Fibroblast of villous mesenchyme (primary cell): ENCODE measurements at places on chromosomes 7 and 10. TPM values are rescaled to one million over a fixed set of nuclear protein-coding genes. Genes with fewer than 3 reads are reported as not detected.
A peak's percentile ranks its signal among the peaks of the same experiment; 100 is the strongest.

GRCh38 chr7:79272938-79273337 is 180.5 kb downstream of the MAGI2 start:
- peak; percentile 21 for DNase-seq

DNA sequence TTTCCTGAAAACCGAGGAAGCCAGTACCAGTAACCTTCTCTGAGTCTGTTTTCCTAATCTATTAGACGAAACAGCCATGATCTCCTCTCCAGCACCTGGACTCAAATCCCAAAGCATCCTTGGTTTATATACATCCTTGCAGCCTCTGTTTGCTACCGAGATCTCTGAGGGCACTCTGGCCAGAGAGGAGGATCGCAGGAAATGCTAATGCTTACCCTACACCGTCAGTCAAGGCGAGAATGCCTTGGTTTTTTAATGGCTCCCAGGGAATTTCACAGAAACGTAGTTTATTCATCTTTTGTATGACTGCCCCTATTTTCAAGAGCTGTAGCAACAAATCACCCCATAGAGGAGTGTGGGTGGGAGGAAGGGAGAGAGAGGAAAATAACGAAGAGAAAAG is 91.5 kb upstream of the CALN1 start:
- DNase-seq: no peak

- DNase-seq: peak; percentile 58
These were observed 61.4 kb downstream of the SYPL1 start for GRCh38 chr7:106050746-106051117.

GRCh38 chr10:83991986-83992753 is 147.1 kb upstream of the GHITM start:
- DNase-seq: peak; percentile 4

DNA sequence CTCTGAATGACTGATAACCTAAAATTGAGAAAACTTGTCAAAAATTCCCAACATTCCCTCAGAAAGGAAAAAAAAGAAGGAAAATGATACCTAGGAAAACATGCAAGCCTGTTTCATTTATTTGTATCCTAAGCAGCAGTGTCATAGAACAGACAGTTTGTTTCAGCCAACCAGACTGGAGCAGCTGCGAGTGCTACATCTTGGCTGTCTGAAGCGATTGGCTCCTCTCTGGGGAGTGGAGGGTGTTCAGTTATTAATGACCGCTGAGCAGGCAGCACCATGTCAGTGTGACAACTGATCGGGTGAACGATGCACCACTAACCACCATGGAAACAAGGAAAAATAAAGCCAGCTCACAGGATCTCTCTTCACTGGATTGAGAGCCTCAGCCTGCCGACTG is at the start of gene LRRN3:
Gene LRRN3 (plus strand): TSS at position 282 of the 400 bp plus-strand sequence. CDS start 31,646 bp downstream, outside the sequence.
- peak; percentile 29 for DNase-seq

GRCh38 chr10:75773231-75773780 is 341.9 kb downstream of the LRMDA start:
- peak; percentile 44 for DNase-seq

GRCh38 chr10:126908729-126909128 is 3.5 kb downstream of the DOCK1 start:
- DNase-seq: peak; percentile 20

- DNase-seq: no peak
These were observed 66.7 kb downstream of the DLG5 start for GRCh38 chr10:77859865-77860282.

DNA sequence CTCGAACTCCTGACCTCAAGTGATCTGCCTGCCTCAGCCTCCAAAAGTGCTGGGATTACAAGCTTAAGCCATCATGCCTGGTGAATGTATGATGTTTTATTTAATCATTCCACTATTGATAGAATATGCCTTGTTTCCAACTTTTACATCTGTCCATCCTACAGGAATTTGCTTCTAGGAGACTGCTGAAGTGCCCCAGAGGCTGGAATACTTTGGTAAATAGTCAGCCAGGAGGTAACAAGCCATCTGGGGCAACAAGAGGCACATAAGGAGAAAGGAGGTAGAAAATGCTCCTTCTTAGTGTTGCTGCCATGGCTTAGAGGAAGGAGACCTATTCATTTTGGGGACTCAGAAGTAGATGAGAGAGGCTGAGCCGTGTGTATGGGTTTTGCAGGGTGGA is 14.8 kb downstream of the PLCE1 start:
- DNase-seq: no peak

DNA sequence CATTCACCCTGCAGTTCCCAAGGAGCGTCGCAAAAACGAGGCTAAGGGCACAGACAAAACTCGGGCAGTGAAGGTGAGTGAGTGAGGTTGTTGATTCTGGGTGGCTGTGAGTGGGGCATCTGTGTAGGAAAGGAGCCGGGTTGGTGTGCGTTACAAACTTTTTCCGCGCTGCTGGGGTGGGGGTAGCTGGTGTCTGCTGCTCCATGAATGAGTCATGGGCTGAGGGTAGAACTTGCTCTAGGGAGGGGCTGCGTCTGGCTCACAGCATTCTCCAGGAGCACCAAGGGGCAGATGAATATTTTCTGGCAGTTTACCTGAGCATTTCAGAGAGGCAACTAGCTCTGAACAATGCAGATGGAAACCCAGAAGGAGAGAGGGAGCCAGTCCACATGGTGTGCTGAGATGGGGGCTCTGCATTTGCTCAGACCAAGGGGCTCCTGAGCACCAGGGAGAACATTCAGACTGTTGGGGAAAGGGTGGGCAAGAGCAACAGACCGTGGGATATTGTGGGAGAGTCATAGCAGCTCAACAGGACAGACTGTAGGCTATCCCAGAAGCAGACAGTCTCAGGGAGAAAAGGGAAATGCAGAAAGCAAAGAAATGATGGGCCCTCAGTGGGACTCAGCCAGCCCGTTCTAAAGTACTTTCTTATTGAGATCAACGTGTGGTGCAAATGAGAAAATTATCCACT is 18.8 kb downstream of the NOBOX start:
- DNase-seq: peak; percentile 16

DNA sequence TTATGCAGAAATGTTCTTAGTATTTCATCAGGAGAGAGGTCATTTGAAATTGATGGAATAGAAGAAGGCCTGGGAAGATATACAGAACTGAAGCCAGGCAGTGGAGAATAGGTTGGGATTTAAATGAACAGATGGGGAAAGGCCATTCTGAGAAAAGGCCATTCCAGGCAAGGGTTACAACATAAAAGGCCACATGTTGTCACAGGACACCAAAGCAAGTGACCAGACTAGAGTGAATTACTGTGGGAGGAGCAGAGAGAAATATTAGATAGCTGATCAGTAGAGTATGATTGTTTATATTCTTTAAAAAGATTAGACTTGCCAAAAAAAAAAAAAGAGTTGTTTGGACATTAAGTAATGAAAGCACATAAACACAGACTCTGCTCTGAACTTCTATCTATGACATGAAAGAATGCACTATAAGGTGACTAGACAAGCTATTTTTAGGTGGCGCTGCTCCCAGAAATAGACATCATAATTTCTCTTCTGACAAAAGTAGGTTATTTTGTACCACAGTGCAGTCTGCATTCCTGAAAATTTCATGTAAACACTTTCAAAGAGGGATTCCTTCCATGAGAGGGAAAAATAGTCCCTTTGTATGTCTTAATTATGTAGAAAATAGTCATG is 55.2 kb upstream of the DKK1 start:
- no peak for DNase-seq

DNA sequence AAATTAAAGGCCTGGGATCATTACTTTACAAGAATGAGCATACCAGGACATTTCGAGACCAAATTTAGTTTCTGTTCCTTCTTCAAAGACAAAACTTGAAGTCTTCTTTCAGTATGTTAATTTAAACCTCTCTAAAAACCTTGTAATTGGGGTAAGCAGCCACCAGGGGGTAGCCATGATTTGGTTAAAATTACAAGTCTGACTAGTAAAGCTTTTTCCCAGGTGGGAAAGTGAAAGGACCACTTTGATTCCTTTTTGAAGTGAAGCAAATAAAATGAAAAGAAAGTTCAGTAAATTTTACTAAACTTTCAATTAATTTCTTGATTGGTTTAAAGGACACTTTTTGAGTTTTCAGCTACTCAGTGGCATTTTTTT is 294.3 kb downstream of the BBS9 start:
- no peak for DNase-seq

- peak; percentile 96 for DNase-seq
These were observed 59.5 kb upstream of the PDLIM1 start for GRCh38 chr10:95350219-95350829.

GRCh38 chr7:44380831-44381493 is 55.6 kb upstream of the CAMK2B start:
- DNase-seq: peak; percentile 36

- DNase-seq: no peak
These were observed 40.3 kb upstream of the EGFR start for GRCh38 chr7:54978364-54979116.

- peak; percentile 97 for DNase-seq
These were observed 37.8 kb upstream of the PSAP start for GRCh38 chr10:71888623-71889387.

DNA sequence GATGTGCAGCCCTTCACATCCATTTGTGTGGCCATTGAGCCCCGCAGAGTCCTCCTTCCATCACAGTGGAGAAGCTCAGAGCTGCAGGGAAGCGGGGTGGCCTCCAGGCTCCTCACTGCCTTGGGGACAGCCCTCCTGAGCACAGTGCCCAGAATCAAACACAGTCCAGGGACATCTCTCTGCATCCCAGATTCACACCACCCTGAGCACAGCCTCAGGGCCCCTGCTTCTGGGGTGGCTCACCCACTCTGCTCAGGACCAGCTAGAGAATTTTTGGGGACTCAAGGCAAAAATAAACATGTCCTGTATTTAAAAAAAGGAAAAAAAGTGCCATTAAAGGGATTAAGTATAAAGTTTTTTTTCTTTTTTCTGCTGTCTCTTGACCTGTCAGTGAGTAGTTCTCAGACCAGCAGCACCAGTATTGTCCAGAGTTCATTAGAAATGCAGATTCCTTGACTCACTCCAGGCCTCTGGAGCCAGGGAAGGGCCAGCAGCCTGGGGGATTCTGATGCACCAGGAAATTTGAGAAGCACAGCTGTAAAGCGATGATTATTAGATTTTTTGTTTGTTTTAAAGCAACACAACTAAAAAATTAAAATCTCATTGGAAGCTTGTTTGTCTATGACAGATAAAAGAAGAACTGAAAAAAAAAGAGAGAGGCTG is 61.6 kb downstream of the ARHGAP22 start:
- no peak for DNase-seq

GRCh38 chr10:90344226-90344625 is 513.6 kb downstream of the HTR7 start:
- DNase-seq: no peak

- no peak for DNase-seq
These were observed 663.2 kb downstream of the PARD3 start for GRCh38 chr10:34151931-34152330.

- no peak for DNase-seq
These were observed 35.4 kb upstream of the MKLN1 start for GRCh38 chr7:131292141-131292905.

- no peak for DNase-seq
These were observed 152.7 kb downstream of the ANK3 start for GRCh38 chr10:60236869-60237524.

- no peak for DNase-seq
These were observed 34.7 kb upstream of the FOXI2 start for GRCh38 chr10:127702271-127702670.

DNA sequence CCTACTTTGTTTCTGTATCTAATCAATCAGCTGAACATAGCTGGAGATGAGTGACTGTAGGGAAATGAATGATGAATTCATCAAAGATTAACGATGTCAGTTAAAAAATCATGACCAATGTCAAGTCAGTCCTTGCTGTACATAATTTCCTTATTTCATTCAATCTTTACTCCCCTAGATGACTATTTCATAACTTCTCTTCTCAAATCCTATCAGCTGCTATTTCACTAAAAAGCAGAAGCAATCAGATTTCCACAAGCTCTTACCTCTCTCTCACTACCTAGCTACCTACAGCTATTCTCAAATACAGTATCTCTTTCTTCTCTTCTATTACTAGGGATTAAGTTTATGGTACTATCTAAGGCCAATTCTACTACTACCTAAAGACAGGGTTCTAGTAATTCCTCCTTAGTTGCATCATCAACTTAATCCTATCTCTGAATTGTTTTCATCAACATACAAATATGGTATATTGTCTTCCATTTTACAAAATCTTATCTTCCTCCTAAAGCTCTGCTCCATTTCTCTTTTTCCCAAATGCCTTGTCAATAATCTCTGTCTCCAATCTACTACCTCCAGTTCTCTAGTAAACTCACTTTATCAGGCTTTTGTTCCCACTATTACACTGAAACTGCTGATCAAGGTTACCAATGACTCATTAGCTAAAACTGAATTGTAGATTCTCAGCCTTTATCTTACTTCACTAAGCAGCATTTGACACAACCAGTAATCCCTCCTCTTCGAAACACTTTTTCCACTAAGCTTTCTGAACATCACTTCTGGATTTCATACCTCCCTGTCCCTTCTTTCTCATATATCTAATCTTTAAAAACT is 28.4 kb downstream of the JMJD1C start:
- peak; percentile 50 for DNase-seq

GRCh38 chr10:2968401-2969058 is 98.8 kb upstream of the PFKP start:
- peak; percentile 63 for DNase-seq

GRCh38 chr10:65570143-65571010 is 1355.5 kb upstream of the LRRTM3 start:
- peak; percentile 17 for DNase-seq

- no peak for DNase-seq
These were observed 3.0 kb upstream of the AQP1 start for GRCh38 chr7:30908681-30909080.

DNA sequence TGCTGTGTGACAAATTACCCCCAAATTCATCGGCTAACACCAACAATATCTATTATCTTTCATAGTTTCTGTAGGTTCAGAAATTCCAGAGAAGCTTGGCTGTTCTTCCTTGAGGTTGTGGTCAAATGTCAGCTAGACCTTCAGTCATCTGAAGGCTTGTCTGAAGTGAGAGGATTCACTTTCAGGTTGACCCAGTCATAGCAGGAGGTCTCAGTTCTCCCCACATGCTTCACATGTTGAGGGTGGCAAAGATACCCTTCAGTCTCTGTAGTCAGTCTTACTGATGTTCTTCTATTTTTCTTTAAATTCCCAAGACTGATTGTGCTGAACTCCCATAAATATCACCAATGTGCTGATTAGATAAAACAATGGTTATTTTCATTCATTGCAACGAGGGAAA is 1692.0 kb downstream of the REEP3 start:
- no peak for DNase-seq

- DNase-seq: no peak
These were observed 28.8 kb downstream of the ABLIM1 start for GRCh38 chr10:114629083-114629823.

- DNase-seq: peak; percentile 3
These were observed at the start of gene PTPRZ1 for GRCh38 chr7:121872831-121873288. Gene PTPRZ1 (plus strand): TSS chr7:121873161. CDS start chr7:121873500, 339 bp downstream.

TBXAS1 gene
- 0.32 TPM in 1 of 2 replicates, not detected in the other for total RNA-seq

OR2A7 gene
- total RNA-seq: under 0.01 and 0.32 TPM in 2 replicates

ANKRD61 gene
- not detected in 2 replicates for total RNA-seq

OR2A25 gene
- total RNA-seq: not detected in 2 replicates

INHBA gene
- total RNA-seq: 65.2 and 84.7 TPM in 2 replicates

MINDY4 gene
- total RNA-seq: 11.0 and 17.3 TPM in 2 replicates

PRSS1 gene
- total RNA-seq: not detected in 2 replicates

IDI2 gene
- total RNA-seq: not detected in 2 replicates

C7orf57 gene
- under 0.01 and 0.43 TPM in 2 replicates for total RNA-seq

EVX1 gene
- not detected in 2 replicates for total RNA-seq

AUTS2 gene
- total RNA-seq: 3.9 and 7.1 TPM in 2 replicates

WIPF3 gene
- under 0.01 TPM in 2 replicates for total RNA-seq

CLIP2 gene
- total RNA-seq: 55.7 and 61.8 TPM in 2 replicates

OR2A12 gene
- not detected in 2 replicates for total RNA-seq

HOGA1 gene
- total RNA-seq: 0.32 and 0.86 TPM in 2 replicates
